ENCODE measurements at places on chromosomes 12 and 14.

GRCh38 chr14:73861073-73861472 is 9.4 kb downstream of the PTGR2 start:
- DNase-seq = no peak

DNA sequence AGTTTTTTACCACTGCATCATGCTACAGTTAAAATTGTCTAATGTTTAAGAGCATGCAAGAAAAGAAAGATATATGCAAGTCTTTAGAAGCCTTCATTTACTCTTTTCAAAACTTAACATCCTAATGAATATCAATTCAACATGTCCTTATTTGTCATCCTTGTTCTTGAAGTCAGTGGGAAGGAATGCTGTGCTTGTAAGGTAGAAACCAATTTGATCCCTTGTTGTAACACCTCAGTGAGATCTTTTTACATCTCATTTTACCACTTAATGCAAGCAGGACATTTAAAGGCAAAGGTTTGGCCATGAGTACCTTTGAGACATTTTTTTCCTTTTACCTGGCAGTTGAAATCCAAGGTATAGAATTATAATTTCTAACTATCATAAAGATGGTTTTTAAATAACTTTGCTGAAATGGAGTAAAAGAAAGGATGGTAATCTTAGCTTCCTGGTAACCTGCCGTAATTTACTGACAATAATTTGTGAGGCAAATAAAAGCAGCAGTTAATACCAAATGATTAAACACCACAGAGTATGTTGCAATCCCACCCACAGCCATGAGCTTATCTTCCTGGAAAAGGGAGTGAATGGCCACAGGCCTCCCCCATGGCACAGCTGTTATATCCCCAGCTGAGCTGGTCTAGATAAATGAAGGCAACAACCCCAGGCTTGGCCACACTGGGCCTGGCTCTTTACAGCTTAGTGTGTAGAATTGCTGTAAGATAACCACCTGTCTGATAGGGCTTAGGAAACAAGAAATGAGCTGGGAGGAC is 33.2 kb upstream of the STRN3 start:
- peak; percentile 58 for DNase-seq

GRCh38 chr12:128727999-128728398 is 95.8 kb downstream of the SLC15A4 start:
- no peak for DNase-seq

- DNase-seq = no peak
These were observed 799 bp downstream of the THTPA start for GRCh38 chr14:23556700-23557440.

- peak; percentile 2 for DNase-seq
These were observed 384.7 kb downstream of the ALG10 start for GRCh38 chr12:34406996-34407300.

- DNase-seq = no peak
These were observed 18.8 kb upstream of the HIGD1C start for GRCh38 chr12:50933459-50934124.

GRCh38 chr12:76117067-76117691 is 32.7 kb upstream of the NAP1L1 start:
- no peak for DNase-seq

GRCh38 chr14:54420478-54421142 is 20.6 kb downstream of the CNIH1 start:
- DNase-seq = peak; percentile 69

DNA sequence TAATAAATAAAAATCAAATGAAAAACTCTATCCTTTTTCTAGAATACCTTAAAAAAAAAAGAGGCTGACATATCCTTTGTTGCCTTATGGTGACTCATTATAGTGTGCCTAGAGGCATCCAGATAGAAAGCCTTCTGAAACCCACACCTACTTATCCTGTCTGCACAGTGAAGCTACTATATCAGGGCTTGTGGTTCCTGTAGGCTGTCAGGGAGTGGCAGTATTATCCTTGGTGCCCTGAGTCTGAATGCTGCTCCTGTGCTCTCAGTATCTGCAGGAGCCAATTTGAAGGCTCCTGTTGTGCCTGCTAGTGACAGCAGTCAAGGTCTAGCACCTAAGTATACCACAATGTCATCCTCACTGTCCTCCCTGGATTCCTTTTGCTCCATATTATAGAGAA is 168.4 kb upstream of the AVPR1A start:
- no peak for DNase-seq

DNA sequence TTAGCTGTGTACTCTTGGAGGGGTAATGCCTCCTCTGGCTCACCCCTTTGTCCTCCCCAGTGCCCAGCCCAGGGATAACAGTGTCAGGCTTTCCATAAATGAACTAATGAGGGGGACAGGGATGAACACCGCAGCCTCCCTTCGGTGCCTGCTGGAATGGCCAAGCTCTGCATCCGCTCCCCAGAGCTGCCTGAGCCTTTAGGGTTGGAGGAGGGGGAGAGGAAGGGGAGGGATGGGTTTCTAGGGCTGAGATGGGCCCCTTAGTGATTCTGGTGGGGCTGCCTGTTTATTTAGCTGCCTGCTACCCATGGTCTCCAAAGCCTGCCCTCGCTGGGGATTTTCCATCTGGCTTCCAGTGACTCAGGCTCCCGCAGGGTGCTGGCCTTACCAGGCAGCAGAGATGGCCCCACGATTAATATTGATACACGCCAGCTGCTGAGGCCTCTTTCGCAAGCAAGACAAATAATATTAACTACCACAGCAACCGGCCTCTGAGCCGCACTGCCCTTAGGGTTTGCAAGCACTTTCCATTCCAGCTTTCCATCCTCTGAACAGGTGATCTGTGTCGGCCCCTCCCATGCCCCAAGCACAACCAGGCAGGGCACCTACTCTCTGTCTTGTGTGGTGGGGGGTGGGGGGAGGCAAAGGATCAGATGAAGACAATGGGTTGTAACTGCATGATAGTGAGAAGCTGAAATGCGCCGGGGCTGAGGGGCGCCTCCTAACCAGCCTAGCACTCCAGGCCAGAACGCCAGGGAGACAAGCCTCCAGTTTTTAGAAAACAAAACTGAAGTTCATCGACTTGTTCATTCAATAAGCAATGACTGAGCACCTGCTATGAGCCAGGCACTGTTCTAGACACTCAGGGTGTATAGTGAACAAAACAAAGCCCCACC is 56.7 kb downstream of the C14orf132 start:
- DNase-seq = no peak

DNA sequence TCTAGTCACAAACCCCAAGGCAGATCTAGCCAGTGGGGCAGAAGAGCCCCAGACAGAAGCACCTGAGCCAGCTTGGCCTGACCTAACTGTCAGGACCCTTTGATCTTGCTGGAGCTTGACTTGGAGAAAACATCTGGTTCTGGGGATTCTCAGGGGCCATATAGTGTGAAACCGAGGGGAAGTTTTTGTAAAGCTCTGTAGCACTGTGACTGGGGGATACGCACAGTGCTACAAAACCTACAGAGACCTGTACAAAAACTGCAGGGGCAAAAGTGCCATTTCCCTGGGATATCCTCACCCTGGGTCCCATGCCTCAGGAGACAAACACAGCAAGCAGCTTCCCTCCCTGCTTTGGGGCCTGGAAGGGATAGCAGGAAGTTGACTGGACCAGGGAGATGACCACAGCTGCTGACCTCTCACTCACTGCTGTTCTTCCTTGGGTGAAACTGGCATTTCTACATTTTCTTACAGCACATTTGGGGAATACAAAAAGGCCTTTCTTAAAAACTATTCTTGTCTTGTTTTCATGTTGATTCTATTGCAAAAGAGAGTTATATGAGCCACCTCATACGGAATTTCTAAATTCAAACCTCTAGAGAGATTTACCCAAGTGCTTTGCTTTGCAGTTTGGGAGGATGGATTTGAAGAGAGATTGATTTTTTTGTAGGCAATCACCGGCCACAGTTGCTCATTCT is 140.0 kb downstream of the DAD1 start:
- no peak for DNase-seq

DNA sequence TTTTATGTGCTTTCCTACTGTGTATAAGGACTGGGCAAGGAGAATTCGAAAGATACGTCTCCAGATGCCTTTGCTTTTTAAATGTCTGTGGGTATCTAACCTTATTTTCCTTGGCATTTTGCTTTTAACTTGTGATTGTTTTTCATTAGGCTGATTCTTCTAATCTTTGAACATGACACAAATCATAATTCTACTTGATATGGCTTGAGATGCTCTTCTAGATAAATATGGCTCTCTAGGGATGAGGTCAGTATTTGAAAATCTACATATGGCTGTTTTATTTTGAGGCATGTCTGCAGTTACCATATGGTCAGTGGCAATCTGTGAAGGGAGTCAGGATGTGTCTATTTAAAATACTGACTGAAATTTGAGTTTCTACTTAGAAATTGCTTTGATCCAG is 139.2 kb downstream of the SLC2A13 start:
- DNase-seq = no peak

GRCh38 chr14:105419195-105420091 is at the start of gene MTA1:
TSS of gene MTA1 (plus strand) at chr14:105419827. CDS start at chr14:105420036, 209 bp downstream.
- DNase-seq = peak; percentile 93

DNA sequence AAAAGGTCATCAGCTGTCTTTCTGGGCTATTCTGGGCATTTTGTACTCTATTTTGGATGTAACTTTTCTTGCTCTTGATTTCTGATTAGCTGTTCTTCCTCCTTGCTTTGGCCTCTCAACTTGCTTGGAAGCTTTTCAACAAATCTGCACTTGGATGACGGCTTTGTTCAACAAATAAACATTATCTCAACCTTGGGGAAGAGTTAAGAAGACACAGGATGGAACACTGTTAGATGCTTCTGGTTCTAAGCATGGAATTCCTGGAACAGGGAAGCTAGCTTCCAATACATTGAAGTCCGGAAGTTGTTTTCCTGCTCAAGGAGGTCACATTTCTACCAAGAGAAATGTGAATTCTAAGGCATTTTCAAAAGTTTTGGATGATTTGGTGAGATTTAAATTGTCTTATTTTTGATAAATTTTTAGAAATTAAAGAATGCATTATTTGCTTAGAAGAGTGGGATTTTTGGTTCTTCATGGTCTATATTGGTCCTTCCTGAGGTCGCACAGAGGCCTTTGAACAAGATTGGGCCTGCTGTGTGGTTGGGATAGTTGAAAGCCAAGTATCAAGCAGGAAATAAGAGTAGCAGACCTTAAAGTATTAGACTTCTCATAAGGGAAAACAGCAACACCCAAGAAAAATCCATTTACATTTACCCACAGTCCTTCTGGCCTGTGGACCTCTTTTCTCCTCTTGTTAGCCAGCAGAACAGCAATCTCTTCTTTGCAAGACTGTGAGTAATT is 59.2 kb downstream of the PPFIBP1 start:
- no peak for DNase-seq

GRCh38 chr12:45458238-45458637 is 242.3 kb downstream of the ANO6 start:
- no peak for DNase-seq

- no peak for DNase-seq
These were observed 106.9 kb downstream of the RFLNA start for GRCh38 chr12:124401704-124402221.

GRCh38 chr14:31965071-31965734 is 111.9 kb upstream of the ARHGAP5 start:
- no peak for DNase-seq

- DNase-seq = peak; percentile 85
These were observed 44.6 kb downstream of the MLXIP start for GRCh38 chr12:122123051-122123760.

- DNase-seq = no peak
These were observed 49.3 kb downstream of the EEA1 start for GRCh38 chr12:92879698-92880322.

- DNase-seq = no peak
These were observed 78.7 kb downstream of the FZD10 start for GRCh38 chr12:130240831-130241590.

DNA sequence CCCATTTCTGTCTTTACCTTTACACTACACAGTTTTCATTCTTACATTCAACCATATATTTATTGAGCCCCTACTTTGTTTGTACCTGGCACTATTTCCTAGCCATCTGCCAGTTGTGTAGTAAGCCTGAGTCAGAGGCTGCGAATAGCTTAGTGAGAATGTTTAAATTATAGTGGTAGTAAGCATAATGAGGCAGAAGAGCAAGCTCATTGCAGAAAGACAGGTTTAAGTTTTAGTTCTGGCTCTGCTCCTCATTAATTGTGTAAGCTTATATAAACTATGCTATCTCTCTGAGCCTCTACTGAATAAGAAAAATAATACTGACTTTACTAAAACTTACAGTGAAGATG is 123.5 kb downstream of the NAV3 start:
- DNase-seq = no peak

DNA sequence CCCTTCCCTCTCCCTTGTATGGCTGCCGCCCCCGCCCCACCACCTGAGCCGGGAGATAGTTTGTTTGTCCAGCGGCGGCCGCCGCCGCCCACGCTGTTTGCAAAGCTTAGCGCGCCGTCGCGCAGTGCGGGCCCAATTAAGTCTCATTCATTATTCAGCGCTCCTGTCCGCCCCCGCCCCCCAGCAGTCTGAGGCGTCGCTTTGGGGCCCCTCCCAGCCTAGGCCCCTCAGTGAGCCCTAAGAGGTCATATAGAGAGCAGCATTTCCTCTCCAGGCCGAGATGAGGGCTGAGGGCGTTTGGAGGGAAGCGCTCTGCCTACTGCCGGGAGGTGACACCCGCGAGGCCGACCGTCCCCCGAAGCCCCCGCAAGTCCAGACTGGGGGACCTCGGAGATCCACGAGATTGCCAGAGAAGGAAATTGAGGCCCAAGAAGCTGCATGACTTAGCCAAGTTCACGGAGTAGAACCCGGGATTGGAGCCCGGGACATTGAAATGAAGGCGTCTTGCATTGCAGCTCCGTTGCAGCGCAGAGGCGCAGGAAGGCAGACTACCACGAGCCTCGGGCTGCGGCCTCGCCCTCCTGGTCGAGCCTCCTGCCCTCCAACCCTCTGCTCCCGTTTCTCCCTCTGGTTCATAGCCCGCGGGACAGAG is at the start of gene DNAJC22:
Gene DNAJC22, plus strand, starts transcription at position 230 of the 652 bp plus-strand sequence. CDS start 1,985 bp downstream, outside the sequence.
- peak; percentile 52 for DNase-seq

GRCh38 chr14:57549765-57550420 is 56.2 kb upstream of the CCDC198 start:
- no peak for DNase-seq

GRCh38 chr12:132718644-132719043 is 8.0 kb downstream of the PGAM5 start:
- peak; percentile 29 for DNase-seq
